K562 (cell line): ENCODE measurements at places on chromosomes 3 and 15.

GRCh38 chr3:49650637-49651036, 23.5 kb upstream of the APEH start:
- no peak for DNase-seq

DNA sequence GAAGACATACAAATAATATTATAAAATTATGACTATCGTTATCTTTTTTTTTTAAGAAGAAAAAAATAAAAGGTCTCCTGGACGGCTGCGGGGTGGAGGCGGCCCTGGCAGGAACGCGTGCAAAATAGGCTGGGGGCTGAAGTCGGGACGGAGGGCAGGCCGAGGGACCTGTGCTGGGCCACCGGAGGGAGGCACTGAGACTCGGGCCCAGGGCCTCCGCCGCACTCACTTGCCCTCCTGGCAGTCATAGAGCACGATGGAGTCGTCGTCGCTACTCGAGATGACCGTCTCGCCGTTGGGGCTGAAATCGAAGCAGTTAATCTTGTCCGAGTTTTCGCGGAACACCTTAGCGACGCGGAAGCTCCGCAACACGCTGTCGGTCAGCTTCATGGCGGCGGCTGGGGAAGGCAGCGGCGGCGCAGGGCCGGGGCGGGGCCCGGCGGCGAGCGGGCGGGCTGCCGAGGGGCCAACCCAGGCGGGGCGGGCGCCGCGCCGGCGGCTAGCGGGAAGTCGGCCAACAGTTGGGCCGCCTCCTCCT, 408 bp downstream of the WDR82 start:
- peak; percentile 65 for DNase-seq

DNA sequence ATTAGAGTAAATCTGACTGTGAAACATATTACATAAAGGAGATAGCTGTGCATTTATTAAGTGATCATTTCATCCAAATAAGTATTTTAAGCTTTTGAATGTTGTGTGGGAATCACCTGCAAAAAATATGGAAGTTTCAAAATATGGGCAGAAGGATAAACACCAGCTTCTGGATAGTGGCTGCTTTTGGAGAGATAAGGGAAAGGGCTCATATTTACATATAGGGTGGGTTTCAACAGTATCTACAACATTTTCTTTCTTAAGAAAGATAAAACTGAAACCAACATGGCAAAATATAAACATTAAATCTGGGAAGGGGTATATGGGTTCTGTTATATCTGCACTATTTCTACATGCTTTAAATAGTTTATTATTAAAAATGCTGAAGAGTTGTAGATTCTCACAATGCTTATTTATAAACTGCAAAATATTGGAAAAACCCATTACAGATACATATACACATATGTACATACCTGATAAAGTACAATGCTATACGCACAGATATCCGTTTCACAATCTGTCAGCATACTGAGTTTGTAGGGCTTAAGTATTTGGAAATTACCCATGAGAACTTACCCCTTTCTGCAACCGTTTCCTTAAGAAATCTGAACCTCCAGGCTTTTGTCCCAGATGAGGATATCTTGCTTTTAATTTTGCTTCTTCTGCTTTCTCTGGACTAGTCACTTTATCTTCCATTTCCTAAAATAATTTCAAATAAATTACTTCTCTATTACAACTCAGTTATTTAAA, 12.1 kb downstream of the ARPP19 start:
- no peak for DNase-seq

DNA sequence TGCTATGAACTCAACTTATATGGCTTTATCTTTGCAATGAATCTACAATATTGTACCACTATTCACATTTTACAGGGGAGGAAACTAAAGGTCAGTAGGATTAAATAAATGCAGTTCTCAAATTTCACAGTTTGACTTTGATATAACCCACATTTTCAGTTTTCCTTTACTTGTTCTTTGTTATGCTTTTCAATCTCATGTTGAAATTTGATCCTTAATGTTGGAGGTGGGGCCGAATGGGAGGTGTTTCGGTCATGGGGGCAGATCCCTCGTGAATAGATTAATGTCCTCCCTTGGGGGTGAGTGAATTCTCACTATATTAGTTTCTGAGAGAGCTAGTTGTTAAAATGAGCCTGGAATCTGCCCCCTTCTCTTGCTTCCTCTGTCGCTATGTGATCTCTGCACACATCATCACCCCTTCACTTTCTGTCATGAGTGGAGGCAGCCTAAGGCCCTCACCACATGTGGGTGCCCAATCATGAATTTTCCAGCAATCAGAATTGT, 44.7 kb downstream of the CD200 start:
- DNase-seq: no peak

- DNase-seq: no peak
These were observed 172.6 kb upstream of the LRRC3B start for GRCh38 chr3:26449996-26450395.

DNA sequence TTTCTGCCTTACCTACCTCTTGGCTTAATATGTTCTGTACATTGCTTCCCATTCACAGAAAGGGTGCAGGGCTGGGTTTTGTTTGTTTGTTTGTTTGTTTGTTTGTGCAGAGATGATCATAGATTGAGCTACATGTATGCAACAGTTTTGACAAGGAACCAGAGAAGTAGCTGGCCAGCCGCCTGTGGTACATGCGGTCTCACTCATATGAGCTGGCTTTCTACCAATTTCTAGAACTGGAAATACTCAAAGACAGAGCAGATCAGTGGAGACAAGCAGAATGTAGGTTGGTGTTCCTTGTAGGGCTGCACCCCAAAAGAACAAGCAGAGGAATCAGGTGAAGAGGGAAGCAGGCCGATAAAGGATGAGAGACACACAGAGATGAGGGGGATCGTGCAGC, 502.7 kb downstream of the SOX2 start:
- DNase-seq: no peak

- no peak for DNase-seq
These were observed 484.3 kb downstream of the UNC13C start for GRCh38 chr15:54462511-54462913.

DNA sequence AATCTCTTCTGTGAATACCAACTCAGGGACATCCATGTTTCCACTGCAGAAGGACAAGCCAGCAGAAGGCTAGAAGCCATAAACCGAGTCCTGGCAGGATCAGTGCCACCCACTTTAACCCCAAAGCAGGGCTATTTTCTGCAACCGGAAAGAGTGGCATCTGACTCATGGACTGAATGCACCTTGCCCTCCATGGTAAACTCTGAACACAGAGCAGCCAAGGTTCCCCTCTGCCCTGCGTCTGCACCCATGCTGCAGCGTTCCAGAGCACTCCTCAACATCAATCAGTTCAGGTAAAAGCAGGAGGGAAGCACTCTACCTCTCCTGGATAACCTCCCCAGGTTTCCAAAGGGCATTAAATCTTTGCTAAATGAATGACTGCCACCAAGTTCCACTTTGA, 801 bp upstream of the NGRN start:
- DNase-seq: no peak

DNA sequence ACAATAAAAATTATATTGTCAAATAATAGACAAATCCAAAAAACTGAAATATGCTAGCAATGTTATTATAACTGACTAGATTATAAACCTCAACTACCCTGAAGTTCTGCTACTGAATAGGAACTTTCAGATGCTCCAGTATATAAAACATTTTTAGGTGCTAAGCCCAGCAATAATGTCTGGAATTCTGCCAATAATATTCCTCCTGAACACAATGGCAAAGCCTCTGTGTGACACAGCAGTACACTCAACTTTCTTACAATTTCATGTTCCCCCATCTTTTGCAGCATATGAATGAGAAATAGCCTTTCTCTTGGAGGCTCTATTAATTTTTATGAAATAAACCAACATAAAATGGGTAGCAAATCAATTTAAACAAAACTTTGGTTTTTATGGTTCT, 29.5 kb downstream of the ATOSA start:
- peak; percentile 12 for DNase-seq

GRCh38 chr3:48429960-48430707, at the start of gene PLXNB1:
PLXNB1 (minus strand) TSS chr3:48430086; CDS start chr3:48424611, 5,475 bp downstream.
- peak; percentile 68 for DNase-seq

- no peak for DNase-seq
These were observed 27.2 kb downstream of the CPNE4 start for GRCh38 chr3:132007617-132008016.

GRCh38 chr15:55676507-55676906, 66.4 kb downstream of the PRTG start:
- no peak for DNase-seq

GRCh38 chr15:59437142-59437816, 707 bp upstream of the FAM81A start:
- no peak for DNase-seq

GRCh38 chr3:71689291-71689690, 35.9 kb downstream of the EIF4E3 start:
- DNase-seq: peak; percentile 10

DNA sequence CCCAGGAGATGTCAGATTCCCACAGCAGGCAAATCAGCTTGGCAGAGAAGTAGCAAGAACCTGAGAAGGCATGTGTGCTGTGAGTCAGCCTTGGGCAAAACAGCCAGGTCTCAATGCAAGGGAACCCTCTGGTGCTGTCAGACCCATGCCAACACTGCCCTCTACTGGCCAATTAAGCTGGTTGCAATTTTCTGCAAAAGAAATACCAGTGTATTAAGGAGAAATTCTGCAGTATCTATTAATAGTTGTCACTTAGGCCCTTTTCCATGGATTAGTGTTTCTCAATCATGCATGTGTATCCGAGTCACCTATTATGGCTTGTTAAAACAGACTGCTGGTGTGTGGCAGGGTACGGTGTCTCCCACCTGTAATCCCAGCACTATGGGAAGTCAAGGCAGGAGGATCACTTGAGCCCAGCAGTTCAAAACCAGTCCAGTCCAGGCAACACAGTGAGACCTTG, 26.2 kb downstream of the MAP4 start:
- peak; percentile 89 for DNase-seq

DNA sequence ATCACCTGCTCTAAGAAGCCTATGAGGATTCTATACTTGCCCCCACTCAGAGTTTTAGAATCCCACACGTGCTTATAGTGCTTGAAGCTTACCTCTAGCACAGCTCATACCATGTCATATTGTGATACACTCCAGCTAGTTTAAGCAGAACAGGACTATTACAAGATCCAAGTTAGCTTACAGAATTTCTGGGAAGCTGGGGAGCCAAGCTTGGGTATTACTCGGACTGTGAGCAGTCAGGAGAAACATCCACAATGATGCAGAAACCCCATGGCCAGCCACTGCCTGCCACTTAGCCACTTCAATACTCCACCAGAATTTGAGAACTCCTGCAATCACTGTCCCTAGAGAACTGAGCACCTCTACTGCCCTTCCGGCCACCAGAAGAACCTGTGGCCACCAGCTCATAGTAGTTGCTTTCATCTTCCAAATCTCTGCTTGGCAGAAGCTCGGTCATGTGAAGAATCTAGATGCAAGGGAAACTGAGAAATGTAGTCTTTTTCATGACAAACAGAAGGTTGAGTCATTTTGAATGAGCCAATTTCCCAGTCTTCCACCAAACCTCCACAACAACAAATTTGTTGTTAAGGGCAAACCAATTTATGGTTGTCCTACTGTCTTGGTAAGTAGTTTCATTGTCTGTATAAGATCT, 27.7 kb upstream of the SSR3 start:
- no peak for DNase-seq

- DNase-seq: no peak
These were observed 107.4 kb upstream of the FOXB1 start for GRCh38 chr15:59896663-59897074.

DNA sequence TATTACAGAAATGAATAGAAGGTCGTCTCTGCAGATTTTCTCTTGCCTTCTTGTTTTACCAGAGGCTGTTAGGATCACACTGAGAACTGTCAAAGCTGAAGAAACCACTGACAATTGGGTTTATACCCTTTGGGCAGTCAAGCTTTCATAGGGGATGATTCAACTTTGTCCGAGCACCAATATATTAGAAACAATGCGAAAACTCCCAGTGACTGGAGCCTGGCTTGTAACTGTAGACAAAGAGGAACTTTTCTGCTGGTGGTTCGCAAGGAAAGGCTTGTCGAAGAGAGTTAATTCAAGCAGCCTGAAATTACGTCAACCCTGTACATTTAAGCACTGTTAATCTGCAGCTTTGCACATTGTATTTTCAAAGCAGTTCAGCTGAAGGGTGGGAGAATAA, 193.2 kb upstream of the ZNF385D start:
- DNase-seq: no peak

GRCh38 chr3:154050766-154051165, 70.4 kb upstream of the ARHGEF26 start:
- DNase-seq: no peak

DNA sequence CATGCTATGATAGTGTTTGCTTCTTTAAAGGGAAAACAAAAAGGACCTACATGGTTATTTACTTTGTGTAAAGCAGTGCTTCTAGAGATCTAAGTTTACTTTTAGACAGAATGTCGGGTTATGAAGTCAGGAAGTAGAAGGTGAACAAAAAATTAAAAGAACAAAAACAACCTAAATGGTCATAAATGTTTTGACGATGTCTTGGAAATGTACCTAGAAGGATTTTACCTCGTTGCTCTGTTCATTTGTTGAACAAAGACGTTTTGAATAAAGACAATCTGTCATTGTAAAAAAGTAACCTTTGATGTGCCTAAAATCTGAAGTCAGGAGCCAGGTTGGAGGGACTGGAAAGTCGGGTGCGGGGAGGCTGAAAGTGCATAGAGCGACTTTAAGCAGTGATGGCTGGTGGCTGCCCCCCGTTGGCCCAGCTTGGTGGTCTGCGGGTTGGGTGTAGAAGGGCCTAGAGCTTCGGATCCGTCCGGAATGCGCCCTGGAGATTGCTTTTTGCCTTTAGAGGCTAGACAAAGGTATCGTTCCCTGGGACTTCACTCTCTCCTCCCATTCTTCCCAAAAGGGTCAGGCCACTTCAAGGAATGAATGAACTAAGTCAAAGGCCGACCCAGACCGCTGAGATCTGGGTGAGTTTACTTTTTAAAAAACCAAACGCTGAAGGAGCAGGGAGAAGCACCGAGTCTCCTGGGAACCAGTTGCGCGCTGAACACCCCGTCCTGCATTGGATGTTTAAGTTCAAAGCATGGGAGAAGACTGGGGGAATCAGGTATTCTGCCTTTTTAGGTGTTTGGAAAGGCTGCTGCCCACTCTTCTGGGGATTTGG, 2.1 kb downstream of the SOX14 start:
- DNase-seq: no peak

DNA sequence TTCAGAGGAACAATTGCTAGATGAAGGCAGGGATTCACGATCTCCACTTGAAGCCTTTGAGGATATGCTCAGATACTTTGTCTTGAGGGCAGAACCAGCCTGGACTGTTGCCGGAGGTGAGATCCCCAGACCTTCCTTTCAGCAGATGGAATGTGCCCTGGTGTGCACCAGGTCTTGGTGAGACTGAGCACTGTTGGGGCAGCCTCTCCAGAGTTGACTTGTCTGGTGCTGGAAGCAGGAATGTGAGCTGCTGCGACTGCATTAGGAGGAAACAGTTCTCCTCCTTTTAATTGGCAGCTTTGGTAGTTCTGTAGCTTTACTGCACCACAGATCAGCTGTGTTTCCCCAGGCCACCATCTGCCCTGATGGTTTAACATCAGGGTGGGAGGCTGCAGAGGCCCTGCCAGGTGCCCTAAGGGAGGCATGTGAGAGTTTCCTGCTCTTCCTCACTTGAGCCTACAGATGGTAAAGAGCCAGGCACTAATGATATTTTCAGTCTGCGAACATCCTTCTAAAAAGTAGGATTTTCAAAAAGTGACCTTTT, 58.5 kb downstream of the CTDSPL start:
- no peak for DNase-seq
